ENCODE measurements at places on chromosomes 5 and 9. TPM values are rescaled to one million over a fixed set of nuclear protein-coding genes. Genes with fewer than 3 reads are reported as not detected.

Gene SNCB
- not detected for total RNA-seq

Gene AUH
- total RNA-seq: 49.2 TPM

Gene TPPP
- not detected for total RNA-seq

Gene KIF24
- total RNA-seq: 6.2 TPM

Gene FCN2
- total RNA-seq: not detected

DNA sequence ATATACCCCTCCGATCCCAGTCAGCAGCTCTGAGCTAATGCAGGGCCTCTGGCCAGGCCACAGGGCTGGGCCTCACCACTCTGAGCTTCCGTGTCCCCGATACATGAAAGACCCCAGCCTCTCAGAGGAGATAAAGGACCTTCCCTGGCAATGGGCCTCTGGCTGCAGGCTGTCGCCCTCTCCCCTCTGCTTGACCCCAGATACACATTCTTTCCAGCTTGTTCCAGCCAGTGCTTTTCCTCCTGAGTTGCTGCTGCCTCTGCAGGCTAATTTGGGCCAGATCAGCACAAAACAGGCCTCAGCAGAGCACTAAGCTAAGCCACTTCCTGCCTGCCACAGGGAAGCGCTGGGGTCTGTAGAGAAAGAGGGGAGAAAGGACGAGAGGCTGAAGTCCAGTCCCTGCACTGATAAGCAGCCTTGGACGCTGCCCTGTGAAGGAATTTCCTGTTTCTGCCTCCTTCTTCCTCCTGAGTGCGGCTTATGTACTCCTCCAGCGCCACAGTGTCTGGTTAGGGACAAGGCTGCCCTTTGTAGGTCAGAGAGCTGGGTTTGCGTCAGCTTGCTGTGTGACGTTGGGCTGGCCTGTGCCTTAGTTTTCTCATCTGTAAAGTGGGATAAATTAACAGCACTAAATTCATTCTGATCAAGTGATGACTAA lies 73.0 kb upstream of the IL17B start:
- DNase-seq: no peak
- H3K4me1 ChIP-seq: peaks cover 2% of the 10 kb centered on the region
- H3K27me3 ChIP-seq: peaks cover 3% of the 10 kb centered on the region
- H3K4me3 ChIP-seq: no peak overlapping the region
- H3K36me3 ChIP-seq: no peaks in the 10 kb centered on the region

GRCh38 chr5:148469501-148469935 lies 85.8 kb downstream of the FBXO38 start:
- no peak overlapping the region for H3K4me3 ChIP-seq
- H3K27me3 ChIP-seq: peaks cover 6% of the 10 kb centered on the region
- no peak overlapping the region for H3K27ac ChIP-seq
- no peak for DNase-seq
- H3K4me1 ChIP-seq: no peaks in the 10 kb centered on the region
- H3K36me3 ChIP-seq: no peaks in the 10 kb centered on the region

- H3K36me3 ChIP-seq: peaks cover 37% of the 10 kb centered on the region
- DNase-seq: no peak
- peaks cover 26% of the 10 kb centered on the region for H3K4me1 ChIP-seq
- H3K4me3 ChIP-seq: no peak overlapping the region
- no peaks in the 10 kb centered on the region for H3K27me3 ChIP-seq
Observed at GRCh38 chr5:616484-617039, 4.4 kb downstream of the CEP72 start.

- H3K4me3 ChIP-seq: no peak overlapping the region
- peaks cover 6% of the 10 kb centered on the region for H3K36me3 ChIP-seq
- no peaks in the 10 kb centered on the region for H3K4me1 ChIP-seq
- no peak for DNase-seq
Observed at GRCh38 chr9:130871395-130872062, 25.1 kb downstream of the QRFP start.

- no peaks in the 10 kb centered on the region for H3K4me1 ChIP-seq
- H3K36me3 ChIP-seq: no peaks in the 10 kb centered on the region
- no peak for DNase-seq
- H3K27me3 ChIP-seq: no peaks in the 10 kb centered on the region
- no peak overlapping the region for H3K27ac ChIP-seq
Observed at GRCh38 chr5:178502401-178503100, 87.6 kb downstream of the COL23A1 start.

DNA sequence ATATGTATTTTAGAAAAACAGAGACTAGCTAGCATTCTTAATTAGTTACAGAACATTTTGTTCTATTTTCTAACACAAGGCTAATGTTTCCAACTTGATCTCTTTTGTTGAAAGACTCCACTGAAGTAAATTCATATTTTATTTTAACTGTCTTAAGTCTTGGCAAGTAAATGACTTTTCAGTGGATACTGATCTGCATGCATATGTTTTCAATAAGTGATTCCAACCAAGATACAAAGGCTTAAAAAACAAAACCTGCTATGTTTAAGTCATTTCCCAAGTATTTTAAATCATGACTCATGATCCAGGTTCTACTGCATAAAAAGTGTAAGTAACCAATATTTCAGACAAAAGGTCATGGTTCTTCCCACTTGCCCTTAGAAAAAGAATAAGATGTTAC lies 5.7 kb downstream of the CDO1 start:
- H3K4me3 ChIP-seq: no peak overlapping the region
- no peaks in the 10 kb centered on the region for H3K36me3 ChIP-seq
- H3K27me3 ChIP-seq: peaks cover 42% of the 10 kb centered on the region
- H3K27ac ChIP-seq: no peak overlapping the region

- no peak overlapping the region for H3K27ac ChIP-seq
- H3K4me1 ChIP-seq: no peaks in the 10 kb centered on the region
- peaks cover 4% of the 10 kb centered on the region for H3K27me3 ChIP-seq
- H3K4me3 ChIP-seq: no peak overlapping the region
- no peak for DNase-seq
Observed at GRCh38 chr9:87285183-87285850, 212.3 kb upstream of the DAPK1 start.

DNA sequence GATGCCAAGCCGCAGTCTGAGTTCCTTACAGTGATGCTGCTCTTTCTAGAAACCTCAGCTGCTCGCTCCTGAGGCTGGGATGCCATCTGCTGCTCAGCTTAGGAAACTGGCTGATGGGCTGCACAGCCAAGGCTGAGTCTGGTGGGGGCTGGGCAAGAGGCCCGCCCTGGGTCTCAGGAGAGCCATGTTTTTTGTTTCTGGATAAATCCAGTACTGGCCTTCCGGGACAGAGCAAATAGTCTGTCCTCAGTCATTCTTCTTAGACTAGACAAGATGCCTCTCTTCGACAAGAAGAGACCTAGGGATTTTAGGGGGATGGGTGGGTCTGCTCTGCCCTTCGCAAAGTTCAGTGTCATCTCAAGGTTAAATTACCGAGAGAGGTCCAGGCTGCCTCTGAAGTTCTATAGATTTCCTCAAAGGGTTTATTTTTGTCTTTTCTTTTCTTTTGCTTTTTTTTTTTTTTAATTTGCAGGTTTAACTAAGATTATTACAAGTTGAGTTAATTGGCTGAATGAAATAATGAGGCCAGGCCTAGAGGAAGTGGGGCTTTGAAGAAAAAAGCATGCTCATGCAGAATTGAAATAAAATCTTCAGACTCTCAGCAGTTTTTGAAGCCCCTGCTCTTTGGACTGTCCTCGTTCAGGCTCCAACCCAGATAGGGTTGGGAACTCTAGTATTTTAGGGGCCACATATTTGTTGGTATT lies 30.6 kb upstream of the MATR3 start:
- H3K36me3 ChIP-seq: no peaks in the 10 kb centered on the region
- peaks cover 28% of the 10 kb centered on the region for H3K27me3 ChIP-seq
- peaks cover 2% of the 10 kb centered on the region for H3K4me1 ChIP-seq
- no peak overlapping the region for H3K4me3 ChIP-seq
- no peak overlapping the region for H3K27ac ChIP-seq
- DNase-seq: peak; percentile 90

- peaks cover 2% of the 10 kb centered on the region for H3K27me3 ChIP-seq
- peaks cover 4% of the 10 kb centered on the region for H3K4me1 ChIP-seq
- no peak overlapping the region for H3K27ac ChIP-seq
Observed at GRCh38 chr9:38039090-38039906, 29.7 kb downstream of the SHB start.

DNA sequence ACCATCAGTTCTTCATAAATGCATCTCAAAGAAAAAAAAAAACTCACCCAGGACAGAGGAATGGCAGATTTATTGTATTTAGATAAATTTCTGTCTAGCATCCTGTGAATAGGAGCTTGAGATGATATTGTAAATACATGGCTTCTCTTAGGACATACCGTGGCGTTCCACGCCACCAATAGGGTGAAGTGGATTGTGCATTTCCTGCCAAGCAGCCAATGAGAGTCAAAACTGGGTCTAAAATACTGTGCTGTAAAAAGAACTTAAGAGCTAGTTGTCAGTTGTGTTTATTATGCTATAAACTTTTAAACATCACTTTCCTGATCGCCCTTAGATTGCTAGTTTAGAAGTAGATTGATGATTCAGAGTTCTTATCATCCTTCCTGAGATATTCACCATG lies 20.9 kb upstream of the TRPM6 start:
- no peak for DNase-seq
- H3K27ac ChIP-seq: no peak overlapping the region
- H3K27me3 ChIP-seq: peaks cover 2% of the 10 kb centered on the region
- no peaks in the 10 kb centered on the region for H3K4me1 ChIP-seq
- no peaks in the 10 kb centered on the region for H3K36me3 ChIP-seq

GRCh38 chr5:132479111-132479951 lies 11.2 kb downstream of the IRF1 start:
- peak; percentile 72 for DNase-seq
- no peaks in the 10 kb centered on the region for H3K27me3 ChIP-seq
- no peak overlapping the region for H3K4me3 ChIP-seq
- H3K4me1 ChIP-seq: peaks cover 58% of the 10 kb centered on the region
- H3K27ac ChIP-seq: peak overlapping the region; percentile 73

DNA sequence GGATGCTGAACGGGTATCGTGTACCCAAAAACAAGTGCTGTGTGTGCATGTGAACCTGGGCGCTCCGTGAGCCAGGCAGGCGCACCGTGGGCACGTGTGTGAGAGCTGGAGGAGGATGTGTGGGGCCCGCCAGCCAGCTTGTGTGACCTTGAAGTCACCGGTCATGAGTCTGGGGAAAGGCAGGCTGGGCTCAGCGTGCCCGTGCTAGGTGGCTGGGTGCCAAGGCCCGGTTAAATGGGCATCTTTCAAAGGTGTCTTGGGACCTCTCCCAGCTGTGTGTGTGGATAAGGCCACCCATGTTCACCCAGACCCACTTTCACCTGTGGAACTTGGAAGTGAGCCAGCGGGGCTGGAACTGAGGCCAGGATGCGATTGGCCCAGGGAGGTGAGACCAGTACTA lies 3.4 kb downstream of the KCNT1 start:
- no peaks in the 10 kb centered on the region for H3K4me1 ChIP-seq
- H3K27me3 ChIP-seq: no peaks in the 10 kb centered on the region
- H3K27ac ChIP-seq: no peak overlapping the region

DNA sequence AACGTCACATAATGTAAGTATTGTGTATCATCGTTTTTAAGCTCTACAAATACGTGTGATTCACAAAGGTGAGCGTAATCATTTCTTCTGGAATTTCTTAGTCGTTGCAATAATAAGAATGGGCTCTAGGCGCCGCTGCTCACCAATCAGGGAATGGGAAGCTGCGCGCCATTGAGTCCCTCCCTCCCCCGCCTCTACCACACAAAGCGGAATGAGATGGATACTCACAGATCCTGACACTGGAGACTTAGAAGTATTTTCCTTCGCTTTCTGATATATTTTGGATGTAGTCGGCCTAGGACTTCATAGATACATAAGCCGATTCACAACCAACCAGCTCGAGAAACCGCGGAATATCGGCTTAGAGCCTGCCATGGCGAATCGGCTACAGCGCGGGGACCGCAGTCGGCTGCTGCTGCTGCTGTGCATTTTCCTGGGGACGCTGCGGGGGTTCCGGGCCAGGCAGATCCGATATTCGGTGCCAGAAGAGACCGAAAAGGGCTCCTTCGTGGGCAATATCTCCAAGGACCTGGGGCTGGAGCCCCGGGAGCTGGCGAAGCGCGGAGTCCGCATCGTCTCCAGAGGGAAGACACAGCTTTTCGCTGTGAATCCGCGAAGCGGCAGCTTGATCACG lies at the start of gene PCDHGA11:
Gene PCDHGA11, plus strand, starts transcription at position 197 of the 634 bp plus-strand sequence. Its CDS starts 177 bp downstream, at position 374.
- peaks cover 18% of the 10 kb centered on the region for H3K4me1 ChIP-seq
- peaks cover 53% of the 10 kb centered on the region for H3K27me3 ChIP-seq
- H3K27ac ChIP-seq: peak within 1 kb of the TSS; percentile 30
- DNase-seq: peak; percentile 85
- H3K4me3 ChIP-seq: peak within 1 kb of the TSS; percentile 84

DNA sequence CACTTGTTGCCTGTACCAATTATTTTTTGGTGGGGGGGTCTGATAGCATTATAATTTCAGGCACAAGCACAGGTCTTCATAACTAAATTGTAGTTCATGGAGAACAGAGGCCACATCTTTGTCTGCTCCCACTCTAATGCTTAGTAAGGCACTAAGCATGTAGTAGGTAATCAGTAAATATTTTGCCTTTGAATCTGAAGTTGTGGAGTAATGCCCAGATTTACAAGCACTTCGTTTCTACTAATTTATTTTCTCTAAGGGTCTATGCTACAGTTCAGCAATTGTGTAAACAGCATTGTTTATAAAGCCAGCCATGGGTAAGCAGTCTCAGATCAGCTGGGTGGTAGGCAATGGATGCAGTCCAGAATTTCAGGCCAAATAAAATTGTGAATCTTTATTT lies 78.6 kb downstream of the GRIA1 start:
- H3K36me3 ChIP-seq: no peaks in the 10 kb centered on the region
- H3K27ac ChIP-seq: no peak overlapping the region
- no peak overlapping the region for H3K4me3 ChIP-seq
- H3K27me3 ChIP-seq: no peaks in the 10 kb centered on the region
- DNase-seq: no peak

DNA sequence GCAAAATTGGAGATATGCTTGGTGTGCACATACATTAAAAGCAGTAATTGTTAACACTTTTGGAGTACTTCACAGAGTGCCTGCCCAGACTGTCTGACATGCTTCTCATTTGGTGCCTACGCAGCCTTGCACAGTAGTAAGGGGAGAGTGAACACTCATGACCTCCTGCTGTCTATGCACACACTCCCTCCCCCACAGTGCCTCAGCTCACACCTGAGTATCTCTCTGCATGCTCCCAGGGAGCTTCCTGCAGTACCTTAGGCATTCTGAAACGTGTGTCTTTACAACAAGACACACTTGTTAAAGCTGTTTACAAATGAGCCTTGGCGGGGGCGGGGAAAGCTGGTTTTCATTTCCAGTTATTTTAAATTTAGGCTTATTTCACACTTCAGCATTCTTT lies 18.0 kb downstream of the MAP3K1 start:
- peak overlapping the region; percentile 2 for H3K27ac ChIP-seq
- H3K4me1 ChIP-seq: peaks cover 67% of the 10 kb centered on the region
- DNase-seq: no peak
- no peaks in the 10 kb centered on the region for H3K27me3 ChIP-seq
- H3K36me3 ChIP-seq: peaks cover 2% of the 10 kb centered on the region
- H3K4me3 ChIP-seq: no peak overlapping the region

DNA sequence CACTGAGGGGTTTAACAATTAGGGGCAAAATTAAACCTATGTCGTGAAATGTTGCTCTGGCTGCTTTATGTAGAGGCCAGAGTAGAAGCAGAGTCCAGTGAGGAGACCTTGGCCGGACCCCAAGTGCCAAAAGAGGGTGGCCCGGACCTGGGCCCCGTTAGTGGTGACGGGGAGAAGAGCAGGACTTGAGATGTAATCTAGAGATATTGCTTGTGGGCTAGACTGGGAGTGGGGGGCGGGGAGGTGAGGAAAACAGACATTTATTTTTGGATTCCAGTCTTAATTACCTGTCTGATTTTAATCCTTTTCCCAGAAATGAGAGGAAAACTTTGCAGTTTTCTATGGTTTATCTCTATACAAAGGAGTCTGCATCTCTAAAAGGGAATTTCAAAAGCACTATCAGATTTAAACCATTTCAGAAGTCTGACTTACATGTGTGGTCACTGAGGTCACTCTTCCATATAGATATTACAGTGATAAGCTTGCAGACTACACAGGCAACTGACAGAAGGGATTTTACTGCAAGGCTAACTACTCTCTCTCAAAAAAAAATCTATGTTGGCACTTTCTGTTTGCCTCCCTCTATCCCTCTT lies 108.1 kb downstream of the MED27 start:
- H3K4me3 ChIP-seq: no peak overlapping the region
- H3K36me3 ChIP-seq: peaks cover 2% of the 10 kb centered on the region
- no peaks in the 10 kb centered on the region for H3K27me3 ChIP-seq
- no peaks in the 10 kb centered on the region for H3K4me1 ChIP-seq

Data from activated CD4-positive, alpha-beta T cell treated with anti-CD3 and anti-CD28 coated beads, Interleukin-2, amount 10 ng/mL, durations not matched to agents 24 days and 14 days (primary cell).